ENCODE measurements at places on chromosomes 16 and 17.

DNA sequence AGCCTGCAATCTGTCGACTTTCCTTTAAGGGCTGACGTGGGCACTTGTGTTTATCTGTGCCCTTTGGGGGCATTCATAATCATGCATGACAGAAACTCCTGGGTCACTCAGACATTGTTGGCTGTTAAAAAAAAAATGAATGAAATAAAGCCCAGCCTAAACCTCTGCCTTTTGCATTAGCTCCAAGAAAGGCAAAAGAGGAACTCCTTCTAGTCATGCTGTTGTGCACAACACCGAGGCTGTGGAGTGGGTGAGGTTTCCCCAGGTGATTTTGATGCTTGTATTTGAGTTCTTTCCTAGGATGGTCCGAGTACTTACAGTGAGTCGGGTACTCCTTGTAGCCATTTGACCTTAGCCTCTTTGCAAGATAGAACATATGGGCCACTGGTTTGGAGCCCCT lies 49.6 kb upstream of the IRX6 start:
- DNase-seq: no peak

- no peak for DNase-seq
Measured at GRCh38 chr17:80826955-80827645, 164.5 kb upstream of the CHMP6 start.

DNA sequence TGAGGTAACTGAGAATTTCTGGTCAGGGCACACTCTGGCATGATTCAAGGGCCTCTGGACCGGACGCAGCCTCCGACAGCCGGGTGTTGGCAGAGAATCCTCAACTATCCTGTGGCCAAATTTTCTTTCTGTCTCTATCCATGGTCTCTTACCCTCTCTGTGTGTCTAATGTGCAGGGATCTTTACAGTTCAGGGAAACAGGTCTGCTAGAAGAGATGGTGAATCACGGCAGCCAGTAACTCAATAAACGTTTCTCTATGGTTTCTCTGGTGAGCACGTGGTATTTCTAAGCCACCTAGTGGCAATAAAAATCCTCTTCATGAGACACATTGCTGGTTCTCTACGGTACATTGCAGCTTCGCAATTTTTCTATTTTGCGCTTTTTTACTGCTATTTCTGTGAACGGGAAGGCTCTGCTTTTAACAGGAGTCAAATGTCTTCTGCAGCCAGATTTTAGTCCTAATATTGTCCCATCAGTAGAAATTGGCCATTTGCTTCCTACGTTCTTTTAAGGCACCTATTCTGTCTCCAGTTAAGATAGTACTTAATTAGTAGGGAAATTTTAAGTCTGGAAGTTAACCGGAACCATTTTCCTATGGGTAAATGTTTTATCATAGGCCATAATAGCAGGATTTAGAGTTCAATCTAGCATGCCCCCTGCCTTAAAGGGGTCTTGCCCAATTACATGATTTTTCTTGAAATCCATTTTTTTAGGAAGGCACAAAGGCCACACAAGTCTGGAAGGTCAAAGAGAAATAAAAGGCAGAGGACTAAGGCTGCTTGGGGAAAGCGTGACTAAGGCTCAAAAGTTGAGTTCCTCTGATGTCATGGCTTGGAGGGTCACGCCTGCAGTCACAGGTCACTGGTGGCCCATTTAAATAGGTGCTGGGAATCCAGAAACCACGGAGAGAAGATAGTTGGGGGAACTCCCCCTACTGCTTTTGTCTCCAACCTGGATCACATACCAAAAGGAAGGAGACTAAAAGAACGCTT lies 31.5 kb downstream of the QPRT start:
- no peak for DNase-seq

GRCh38 chr17:8826808-8827435 lies 27.8 kb upstream of the MFSD6L start:
- no peak for DNase-seq

DNA sequence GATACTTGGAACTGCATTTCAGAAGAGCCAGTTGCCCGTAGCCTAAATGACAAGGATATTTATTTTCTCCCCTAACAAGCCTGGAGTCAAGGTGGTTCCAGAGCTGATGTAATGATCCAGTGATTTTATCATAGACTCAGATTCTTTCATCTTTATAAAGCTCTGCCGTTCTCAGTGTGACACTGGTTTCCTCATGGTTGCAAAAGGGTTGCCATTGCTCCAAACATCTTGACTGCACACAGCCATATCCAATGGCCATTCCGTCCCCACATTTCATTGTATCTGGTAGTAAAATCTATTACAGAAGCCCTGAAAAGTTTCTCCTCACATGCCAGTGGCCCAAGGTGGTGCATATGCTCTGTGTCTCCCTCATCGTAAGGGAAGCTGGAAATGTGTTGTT lies 63.1 kb upstream of the SDK2 start:
- DNase-seq: no peak

Data from activated T-cell treated with anti-CD3 and anti-CD28 coated beads for 1 hour (primary cell).